Left lobe of liver (tissue), 2 donors: ENCODE measurements at places on chromosomes 1 and 21. TPM values are rescaled to one million over a fixed set of nuclear protein-coding genes. Genes with fewer than 3 reads are reported as not detected.

- DNase-seq, result no peak
These were observed 735.4 kb downstream of the PTPRU start for GRCh38 chr1:29971703-29972102.

GRCh38 chr1:43980255-43981134, 1.5 kb downstream of the B4GALT2 start:
- DNase-seq, result no peak

- DNase-seq, result no peak
These were observed 32.0 kb downstream of the VANGL2 start for GRCh38 chr1:160432371-160432786.

DNA sequence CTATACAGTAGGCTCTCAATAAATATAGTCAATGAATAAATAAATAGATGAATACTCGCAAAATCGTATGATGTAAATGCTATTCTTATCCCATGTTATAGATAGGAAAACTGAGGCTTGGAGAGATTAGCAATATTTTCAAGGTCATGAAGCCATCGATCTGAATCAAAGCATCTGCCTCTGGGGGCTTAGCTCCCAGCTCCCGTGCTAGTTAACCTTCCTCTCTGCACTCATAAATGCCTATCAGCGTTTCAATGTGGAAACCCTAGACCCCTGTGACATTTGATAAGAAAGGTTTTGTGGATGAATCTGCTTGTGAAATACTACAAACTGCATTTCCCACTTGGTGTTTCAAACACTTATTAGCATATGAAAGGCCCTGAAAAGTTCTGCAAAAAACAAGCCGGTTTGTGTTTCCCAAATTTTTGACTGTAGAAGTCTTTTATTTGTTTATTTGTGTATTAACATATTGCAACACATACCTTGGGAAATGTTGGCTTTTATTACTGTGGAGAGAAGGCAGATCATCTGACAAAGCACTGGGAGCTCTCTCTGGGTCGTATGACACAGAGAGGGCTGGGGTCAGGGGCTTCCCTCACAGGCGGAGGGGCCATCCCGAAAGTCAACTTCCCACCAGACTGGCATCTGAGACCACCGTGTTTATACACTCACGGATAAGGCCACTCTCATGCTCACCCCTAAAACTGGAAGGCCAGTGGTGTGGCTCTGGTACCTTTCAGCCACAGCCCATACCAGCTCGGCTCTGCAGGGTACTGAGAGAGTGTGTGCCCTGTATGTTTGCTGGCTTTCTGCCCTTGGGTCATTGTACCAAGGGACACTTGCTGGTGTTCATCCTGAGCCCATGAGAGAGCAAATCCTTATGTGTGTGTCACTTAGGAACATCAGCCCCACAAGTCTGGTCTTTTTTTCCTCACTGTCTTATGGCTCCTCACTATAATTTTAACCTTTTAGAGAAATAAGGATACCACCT, 993 bp upstream of the PROK1 start:
- DNase-seq, result peak; percentile 76

DNA sequence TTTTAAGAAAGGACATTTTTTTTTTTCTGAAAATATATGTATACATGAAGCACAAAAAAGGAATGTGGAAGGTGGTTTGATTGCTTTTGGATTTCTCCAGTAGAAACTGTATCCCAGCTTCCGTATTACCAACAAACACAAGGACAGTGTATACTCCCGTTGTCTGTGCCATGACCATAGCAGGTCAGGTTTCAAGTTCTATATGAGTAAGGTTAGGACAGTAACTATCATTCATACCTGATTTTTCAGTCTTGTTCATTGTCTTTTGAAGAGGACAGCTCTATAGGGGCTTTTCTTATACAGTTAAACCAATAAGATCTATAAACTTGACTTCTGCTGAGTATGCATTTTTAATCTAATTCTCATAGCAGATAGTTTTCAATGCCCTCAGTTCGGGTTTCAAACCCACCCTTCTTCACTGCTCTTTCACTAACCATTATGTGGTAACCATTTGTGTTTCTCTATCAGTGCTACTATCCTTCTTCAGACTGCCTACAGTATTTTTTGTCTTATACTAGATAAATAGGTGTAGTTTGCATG, 19.6 kb downstream of the UBAP2L start:
- DNase-seq, result no peak

DNA sequence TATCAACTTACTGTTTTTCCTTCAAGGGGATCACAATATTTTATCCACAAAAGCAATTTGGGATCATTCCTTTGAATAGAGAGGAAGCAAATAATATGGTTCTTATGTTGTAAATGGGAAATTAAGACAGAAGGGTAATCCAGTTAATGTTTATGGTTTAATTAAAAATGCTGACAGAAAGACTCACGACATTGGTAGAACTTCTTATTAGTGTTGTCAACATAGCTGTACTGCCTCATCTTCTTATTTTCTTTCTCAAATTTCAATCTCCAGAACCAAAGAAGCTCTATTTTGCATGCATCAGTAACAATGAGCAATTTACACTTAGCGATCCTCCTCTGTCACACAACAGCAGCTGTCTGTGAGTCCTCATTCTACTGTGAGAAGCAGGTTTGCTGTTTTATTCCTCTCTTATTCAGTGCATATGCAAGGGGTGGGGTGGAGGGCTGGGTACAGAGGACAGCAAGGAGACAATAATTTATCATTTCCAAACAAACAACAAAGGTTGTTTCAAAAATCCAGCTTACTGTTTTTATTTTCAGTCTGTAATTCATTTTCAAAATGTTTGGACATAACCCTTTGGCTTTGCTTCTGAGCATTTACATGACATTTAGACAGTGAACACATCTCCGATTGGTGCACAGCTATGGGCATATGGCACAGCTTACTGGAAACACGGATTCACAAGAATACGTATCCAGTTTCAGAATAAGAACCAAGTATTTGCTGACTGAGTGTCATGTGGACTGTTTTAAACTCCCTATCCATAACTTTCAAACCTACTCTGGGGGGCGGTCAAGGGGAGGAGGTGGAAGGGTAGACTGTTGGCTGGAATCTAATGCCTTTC, 335.9 kb downstream of the RGS7 start:
- no peak for DNase-seq

GRCh38 chr1:50427086-50427817, 4.0 kb upstream of the DMRTA2 start:
- DNase-seq, result no peak

- DNase-seq, result no peak
These were observed 147.8 kb upstream of the CD34 start for GRCh38 chr1:208058756-208059155.

DNA sequence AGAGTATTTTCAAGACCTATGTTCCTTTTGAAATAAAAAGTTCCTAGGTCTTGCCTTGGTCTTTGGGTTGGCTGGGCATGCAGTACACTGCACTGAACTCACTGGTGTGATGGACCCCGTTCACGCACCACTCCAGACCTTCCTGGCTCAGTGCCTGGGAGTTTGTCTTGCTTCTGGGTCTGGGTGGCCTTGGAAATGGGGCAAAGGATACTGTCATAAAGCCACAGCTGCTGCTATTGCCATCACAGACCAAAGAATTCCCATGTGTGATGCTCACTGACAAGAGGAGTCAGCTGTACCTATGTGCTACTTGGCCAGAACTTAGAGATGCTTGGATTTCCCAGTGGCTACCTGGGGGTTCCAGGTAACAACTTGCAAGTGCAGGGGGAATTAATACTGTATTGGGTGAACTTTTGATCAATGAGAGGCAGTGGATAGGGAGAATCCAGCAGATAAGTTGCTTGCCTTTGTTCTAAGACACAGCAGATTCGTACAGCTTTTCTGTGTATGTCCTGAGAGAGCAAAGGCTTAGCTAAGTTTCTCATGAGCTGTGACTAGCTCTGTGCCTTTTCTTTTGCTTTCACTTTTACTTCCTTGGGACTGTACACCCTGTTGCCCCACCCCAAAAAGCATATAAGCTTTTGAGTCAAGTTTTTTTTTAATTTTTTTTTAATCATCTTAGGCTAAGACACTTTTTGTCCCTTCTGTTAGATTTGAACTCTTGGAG, 115.3 kb downstream of the RUNX1 start:
- DNase-seq, result no peak

DNA sequence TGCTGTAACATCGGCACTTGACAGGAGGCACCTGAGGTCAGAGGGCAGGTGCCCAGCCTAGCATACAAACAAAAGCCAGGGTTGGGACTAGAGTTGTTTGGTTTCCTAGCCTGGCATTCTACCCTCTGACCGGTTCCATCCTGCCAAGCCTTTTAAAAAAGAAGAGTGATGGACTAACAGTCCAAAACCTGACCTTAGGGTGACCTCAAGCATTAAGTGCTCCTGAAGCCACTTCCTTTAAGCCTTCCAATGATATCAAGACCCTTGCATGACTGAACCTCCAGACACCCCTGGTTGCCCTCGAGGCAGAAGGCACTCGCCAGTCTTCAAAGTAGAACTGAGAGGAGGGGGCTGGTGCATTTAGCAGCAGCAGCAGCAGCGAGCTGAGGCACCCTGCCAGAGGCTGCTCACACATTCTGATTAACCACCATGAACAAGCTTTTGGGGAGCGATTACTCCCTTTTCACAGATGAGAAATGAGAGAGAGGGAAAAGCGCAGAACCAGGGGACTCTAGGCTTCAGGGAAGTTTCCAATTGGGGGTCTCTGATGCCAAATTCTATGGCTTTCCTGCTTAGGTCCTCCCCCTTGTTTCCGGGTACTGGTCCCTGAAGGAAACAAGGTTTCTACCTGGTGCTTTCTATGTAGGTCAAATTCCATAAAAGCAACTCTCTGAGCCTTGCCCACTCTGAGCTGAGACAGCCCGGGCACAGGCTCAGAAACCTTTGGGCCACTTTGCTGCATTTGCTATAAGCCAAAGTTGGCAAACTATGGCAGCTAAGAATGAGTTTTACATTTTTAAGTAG, 9.2 kb downstream of the SLC2A1 start:
- peak; percentile 77 for DNase-seq

DNA sequence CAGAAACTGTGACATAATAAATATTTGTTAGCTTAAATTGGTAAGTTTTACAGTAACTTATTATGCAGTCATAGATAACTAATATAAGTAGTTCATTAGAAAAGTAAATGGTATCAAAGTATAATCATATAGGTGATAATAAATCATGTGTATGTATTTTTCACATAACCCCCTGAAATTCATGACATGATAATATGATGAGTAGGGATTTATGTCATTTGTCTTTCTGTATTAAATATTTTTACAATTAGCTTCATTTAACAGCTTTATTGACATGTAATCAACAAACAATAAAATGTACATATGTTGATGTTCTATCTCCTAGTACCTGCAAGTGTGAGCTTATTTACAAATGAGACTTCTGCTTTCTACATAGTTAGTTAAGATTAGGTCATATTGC, 9.8 kb upstream of the FCGR2A start:
- no peak for DNase-seq

DNA sequence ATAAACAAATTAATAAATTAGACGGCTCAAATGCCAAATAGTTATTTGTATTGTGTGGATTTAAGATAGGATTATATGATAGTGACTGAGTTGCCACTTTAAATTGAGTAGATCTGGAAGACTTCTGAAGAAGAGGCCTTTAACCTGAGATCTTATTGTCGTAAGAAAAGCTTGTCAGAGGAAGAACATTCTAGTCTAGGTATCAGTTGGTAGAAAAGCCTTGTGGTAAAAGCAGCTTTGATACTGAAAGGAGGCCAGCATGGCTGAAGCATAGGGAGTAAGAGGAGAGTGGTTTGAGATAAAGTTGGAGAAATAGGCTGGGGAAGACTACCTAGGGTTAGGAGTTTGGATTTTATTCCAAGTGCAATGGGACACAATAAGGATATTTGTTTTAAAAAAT, 29.1 kb downstream of the SLC30A7 start:
- no peak for DNase-seq

- no peak for DNase-seq
These were observed 30.6 kb downstream of the CDCP2 start for GRCh38 chr1:54122135-54122751.

DNA sequence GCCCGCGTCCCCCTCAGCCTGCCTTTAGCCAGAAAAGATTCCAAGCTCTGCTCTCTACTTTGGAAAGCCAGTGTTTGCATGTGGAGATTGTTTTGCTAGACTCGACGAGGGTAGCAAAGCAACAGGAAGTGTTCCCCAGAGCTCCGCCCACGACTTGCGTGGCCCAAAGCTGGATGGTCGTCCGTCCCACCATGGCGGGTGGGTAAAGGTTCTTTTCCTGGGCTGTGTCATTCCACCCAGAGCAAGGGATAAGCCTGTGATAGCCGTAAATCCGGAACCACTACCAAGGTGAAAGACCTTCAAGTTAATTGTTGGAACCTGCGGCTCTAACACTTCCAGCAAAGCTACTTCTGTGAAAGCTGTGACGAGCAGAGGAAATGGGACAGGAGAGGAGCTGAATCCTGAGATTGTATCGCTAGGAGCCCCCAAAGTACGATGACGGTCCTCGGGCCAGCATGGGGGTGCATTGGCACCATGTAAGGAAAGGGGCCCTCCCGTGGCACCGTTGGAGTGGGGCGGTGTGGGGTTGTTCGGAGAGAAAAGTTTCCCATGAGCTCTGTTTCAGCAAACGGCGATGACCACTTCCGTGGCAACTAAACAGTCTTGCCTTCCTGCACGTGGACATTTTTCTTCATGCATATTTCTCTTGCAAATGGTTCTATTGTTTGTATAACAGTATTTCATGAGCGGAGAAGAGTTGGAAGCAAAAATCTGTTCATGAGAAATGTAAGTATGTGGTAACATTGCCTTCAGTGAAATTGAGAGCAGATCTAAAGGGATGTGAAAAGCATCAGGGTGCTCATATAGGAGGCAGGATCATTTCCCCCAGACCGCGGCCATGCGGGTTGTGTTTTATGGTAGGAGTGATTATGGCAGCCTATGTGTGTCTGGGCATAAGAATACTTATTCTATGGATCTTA, 8.4 kb downstream of the MX2 start:
- no peak for DNase-seq

DNA sequence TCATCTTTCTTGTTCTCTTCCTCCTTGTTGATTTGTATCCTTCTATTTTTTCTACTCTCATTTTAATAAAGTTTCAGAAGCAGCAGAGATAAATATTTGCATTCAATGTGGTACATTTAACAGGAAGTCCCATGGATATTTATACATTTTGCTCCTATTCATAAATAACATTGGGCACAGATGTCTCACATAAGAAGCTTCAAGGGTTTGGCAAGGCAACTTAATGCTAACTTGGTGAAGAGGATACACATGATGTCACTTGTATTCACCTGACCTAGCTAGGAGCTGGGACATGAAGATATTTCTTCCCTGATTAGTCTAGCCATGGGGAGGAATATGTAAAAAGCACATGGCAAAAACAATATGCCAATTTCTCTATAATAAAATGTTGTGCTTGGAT, 65.1 kb upstream of the DUSP10 start:
- DNase-seq, result no peak

- DNase-seq, result no peak
These were observed 43.4 kb downstream of the FHAD1 start for GRCh38 chr1:15290382-15290781.

DNA sequence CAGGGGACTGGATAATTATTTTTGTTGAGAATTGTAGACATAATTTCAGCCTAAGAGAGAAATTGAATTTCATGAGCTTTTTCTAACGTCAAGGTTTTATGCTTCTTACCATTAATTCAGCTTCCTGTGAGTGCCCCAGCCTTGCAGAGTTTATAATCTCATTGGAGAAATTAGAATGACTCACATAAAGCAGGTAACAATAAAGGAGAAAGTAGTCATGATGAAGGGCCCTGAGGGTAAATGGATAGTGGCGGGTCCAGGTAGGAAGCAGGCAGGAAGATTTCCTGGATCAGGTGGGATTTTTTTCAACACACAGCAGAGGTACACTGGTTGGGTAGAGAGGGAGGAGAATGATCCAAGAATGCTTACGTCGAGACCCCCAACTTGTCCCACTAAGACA, 311.4 kb downstream of the BARHL2 start:
- no peak for DNase-seq

EDARADD gene
- total RNA-seq, result 0.20 TPM

PRAMEF11 gene
- total RNA-seq, result not detected

UROD gene
- 76.5 TPM for total RNA-seq
